ENCODE measurements at places on chromosomes 2 and 18.

GRCh38 chr2:3305952-3306351 lies 71.7 kb downstream of the EIPR1 start:
- DNase-seq: no peak

GRCh38 chr2:59074071-59074470 lies 832.9 kb upstream of the FANCL start:
- DNase-seq: no peak

GRCh38 chr2:179024445-179024844 lies 25.5 kb downstream of the CCDC141 start:
- no peak for DNase-seq

GRCh38 chr2:239444626-239445577 lies 44.1 kb upstream of the HDAC4 start:
- DNase-seq: no peak

DNA sequence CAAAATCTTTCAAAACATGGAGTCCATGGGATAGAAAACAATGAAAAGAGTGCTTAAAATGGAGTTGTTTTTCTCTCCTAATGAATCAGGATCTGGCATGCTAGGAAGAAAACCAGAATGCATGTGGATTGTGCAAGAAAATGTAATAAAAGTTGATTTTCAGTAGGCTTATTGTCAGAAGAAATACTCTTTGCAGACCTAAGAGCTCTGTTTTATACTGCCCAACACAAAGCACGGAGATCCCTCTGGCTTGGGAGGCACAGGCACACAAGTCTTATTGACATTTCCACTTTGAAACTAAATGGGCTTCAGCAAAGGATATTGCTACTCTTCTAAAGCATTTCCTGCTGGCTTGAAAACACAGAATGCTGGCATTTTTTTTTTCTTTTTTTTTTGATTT lies 15.5 kb upstream of the DAPL1 start:
- DNase-seq: no peak

- no peak for DNase-seq
These were observed 347.5 kb downstream of the METTL4 start for GRCh38 chr18:2223849-2224248.

DNA sequence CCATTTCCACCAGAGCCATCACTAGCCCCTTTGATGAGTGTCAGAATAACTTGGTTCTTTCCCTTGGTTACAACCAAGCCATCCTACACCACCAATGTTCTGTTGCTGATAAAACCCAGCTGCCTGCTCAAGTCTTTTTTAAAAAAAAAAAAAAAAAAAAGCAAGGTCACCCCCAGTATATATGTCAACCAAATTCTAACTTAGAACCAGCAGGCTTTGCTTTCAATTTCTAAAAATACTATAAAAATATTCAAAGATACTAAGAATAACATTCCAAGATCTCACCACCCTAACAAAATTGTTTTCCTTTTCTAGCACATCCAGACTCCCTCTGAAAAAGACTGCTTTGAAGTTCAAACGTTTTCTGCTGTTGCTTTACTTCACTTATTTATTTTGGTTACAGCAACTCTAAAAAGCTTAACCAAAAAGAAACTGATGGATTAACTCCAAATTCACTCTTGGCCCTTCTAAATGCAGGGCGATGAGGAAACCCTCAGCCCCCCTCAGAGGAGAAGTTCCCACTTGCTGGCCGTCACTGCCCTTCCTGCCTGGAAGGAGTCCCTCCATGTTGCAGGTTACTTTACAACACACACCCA lies 10.9 kb downstream of the UXS1 start:
- no peak for DNase-seq

DNA sequence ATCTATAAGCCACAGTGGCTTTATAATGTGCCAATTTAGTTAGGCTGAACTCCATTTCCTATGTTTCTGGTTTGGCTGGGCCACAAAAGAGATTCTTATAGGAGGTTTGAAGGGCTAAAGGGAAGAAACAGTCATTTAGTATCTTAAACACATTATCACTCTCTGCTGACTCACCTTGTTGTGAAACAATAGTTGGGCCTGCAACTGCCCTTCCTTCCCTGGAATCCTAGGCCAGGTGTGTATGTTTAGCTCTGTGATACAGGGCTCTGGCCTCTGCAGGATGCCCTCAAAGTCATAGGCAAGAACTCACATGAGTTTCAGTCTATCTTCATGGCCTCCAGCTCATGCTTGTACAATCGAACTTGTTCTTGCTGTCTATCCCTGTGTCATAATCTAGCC lies 400.0 kb upstream of the CELF4 start:
- no peak for DNase-seq

DNA sequence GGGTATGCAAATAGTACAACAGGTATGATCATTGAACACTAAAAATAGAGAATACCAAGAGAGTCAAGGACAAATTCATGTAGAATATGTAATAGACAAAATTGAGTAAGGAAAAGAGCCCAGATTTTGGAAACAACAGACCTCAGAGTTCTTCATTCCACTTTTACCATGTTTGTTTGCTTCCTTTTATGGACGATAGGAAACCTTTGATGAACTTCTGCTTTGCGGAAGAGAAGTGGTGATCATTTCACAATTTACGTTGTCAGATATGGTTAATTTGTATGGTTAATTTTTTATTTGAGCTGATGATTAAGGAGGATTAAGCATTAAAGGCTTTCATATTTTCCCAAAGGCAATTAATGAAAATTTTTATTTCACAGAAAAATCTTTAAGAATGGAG lies 16.3 kb downstream of the MARCHF7 start:
- DNase-seq: no peak

DNA sequence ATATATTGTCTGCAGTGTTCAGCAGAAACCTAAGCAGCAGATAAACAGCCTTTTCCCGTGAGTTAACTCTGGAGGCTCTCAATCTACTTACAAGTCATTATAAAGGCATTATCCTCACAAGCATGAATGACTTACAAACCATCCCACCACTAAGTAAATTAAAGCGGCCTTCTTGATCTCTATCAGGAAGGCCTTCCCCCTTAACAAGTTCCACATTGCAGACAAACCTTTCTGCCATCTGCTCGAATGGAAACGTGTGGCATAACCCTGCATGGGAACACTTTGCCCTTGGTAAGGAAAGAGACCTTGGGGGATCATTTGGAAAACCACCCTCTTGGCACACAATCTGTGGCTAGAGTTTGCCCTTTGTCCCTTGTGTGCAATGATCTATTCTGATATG lies 199.5 kb downstream of the OSR1 start:
- no peak for DNase-seq

DNA sequence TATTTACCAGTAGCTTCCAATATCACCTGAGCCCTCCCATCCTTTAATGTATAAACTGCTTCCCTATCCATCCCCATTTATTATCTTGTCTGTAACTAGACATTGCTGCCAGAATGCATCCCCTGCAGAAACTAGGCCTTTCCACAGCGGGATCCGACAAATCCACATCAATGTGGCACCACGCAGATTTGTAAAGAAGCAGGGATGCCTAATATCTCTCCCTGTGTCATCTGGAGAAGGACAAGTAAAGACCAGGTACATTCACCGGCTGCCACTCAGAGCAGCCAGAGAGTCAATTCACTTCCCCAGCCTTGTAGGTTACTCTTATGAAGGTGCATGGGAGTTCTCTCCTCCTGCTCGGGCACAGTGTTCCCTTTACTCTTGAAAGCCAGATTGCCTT lies 98.8 kb upstream of the MAP3K20 start:
- no peak for DNase-seq

DNA sequence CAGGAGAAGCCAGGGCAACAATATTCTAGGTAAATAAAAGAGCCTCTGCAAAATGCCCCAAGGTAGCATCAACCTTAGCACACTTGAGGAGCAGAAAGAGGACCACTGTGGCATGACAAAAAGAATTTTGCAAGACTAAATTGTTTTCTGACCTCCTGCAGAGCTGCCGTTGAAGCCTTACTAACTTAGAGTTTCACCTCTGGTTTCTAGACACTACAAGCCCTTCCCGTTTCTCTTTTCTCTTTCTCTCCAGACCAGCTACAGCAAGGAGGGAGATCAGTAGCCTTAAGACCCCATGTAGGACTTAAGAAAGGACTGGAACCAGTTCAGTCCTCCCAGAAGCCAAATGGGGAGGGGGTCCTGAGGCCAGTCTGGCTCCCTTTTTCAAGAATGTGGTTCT lies 73.3 kb upstream of the SP3 start:
- DNase-seq: no peak

DNA sequence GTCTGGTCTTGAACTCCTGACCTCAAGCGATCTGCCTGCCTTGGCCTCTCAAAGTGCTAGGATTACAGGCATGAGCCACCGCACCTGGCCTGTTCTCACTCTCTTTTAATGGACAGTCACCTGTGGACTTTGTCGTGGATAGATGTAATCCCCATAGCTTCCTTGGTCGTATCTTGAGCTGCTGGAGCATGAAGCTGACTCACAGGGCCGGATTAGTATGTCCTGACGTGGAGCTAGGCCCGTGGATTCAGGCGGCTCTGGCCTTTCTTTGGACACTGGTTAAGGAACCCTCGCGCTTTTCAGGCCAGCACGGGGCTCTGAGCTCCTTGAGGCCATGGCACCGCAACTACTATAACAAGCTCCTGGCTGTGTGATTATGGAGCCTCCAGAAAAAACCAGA lies 27.5 kb upstream of the GBX2 start:
- no peak for DNase-seq

DNA sequence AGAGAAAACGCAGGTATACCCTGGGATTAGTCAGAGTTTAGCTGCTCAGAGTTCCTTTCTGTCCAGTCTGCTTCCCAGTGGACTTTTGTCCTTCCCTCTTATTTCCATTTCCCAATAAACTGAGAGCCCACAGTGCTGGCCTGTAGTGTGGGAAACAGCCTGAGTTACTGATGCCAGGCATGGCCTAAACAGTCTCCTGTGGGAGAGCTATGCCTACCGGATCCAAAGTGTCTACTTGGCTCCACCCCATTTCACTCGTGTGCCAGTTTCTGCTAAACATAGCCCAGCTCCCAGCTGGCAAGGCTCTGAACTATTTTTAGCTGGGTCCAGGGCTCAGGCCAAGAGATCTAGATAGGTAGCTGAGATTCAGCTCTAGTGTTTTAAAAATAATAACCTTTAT lies 15.6 kb upstream of the PPP1CB start:
- no peak for DNase-seq

DNA sequence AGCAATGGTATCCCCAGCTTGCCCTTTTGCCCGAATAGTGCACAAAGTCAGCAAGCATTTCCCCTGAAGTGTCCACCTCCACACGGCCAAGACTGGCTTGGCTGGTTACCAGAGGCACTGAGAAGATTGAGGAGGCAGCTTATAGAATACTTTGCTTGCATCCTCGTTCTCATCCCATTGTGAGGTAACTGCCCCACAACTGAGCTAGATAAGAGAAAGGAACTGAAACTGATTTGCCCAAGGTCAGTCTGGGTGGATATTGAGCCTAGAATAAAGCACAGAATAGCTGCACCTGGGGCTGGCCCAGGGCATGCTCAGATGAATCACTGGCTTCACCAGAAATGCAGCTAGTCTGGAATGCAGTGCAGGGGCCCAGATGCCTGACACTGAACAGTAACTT lies 32.7 kb upstream of the MAP4K3 start:
- DNase-seq: no peak

GRCh38 chr2:156057647-156058046 lies 274.9 kb downstream of the NR4A2 start:
- DNase-seq: no peak

DNA sequence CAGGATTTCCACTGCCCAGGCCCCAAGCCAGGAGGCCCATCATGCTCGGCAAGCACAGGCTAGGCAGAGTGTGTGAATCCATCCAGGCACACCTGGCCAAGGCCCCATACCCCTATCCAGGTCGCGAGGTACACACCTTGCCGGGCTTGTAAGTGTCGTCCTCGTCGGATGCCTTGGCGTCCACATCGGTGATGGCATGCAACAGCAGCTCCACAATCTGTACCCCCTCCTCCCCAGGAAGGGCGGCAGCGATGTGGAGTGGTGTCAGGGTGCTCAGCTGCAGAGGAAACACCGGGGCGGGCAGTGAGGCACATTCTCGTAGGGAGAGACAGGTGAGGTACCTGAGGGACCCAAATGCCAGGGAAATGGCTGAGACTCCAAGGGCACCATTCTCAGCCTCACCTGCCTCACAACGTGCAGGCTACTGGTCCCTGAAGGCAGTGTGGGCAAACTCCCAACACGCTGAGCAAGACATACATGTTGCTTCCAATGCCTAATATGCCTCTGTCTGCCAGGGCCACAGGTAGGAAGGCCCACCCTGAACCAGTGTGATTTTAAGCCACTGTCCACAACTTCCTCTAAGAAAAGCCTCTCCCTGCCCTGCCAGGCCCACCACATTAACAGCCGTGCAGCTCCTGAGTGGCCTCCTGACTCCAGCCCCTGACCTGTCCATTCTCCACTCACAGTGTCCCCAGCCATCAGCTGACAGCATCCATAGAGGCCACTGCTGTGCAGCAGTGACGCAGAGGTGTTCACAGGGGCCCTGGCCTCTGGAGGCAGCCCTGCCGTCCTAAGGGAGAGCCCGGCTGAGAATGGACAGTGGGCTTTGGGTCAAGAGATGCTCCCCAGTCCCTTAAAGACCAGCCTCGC lies 44.9 kb downstream of the ANKMY1 start:
- DNase-seq: no peak

DNA sequence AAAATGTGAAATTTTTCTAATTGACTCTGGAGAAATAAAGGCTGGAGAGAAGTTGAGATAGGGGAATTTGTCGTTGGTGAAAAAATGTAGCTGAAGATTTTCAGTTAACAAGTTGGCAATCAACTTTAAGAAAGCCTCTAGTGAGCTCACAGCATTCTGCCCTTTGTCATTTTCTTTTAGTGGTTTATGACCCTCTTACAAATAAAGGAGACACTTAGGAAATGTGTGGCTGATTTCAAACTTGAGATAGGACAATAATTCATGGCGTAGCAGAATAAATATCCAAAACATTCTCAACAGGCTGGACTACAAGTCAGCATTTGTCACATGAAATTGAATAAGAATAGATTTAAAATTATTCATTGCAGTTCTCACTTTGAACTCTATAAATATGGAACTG lies 412.5 kb upstream of the SPHKAP start:
- no peak for DNase-seq

- DNase-seq: no peak
These were observed 140.8 kb downstream of the SEPTIN10 start for GRCh38 chr2:109472974-109473373.

GRCh38 chr2:46347648-46348280 lies 50.6 kb downstream of the EPAS1 start:
- no peak for DNase-seq

DNA sequence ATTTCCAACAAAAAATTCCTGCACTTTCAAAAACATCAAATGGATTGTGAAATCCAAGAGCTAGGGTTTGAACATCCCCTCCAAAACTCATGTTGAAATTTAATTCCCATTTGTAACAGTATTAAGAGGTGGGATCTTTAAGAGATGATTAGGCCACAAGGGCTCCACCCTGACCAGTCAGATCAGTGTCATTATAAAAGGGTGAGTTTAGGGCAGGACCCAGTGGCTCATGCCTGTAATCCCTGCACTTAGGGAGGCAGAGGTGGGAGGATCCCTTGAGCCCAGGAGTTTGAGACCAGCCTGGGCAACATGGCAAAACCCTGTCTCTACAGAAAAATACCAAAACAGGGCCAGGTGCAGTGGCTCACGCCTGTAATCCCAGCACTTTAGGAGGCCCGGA lies 8.9 kb downstream of the GTF3C2 start:
- DNase-seq: no peak

GRCh38 chr2:10149635-10150034 lies 27.1 kb downstream of the RRM2 start:
- DNase-seq: no peak

Data from stimulated activated CD8-positive, alpha-beta memory T cell treated with anti-CD3 and anti-CD28 coated beads, Interleukin-2, amount 100 ng/mL, for 1 hour (primary cell).